ENCODE measurements at places on chromosomes 5 and 9.

GRCh38 chr9:94817291-94818177 lies 91.0 kb downstream of the AOPEP start:
- H3K36me3 ChIP-seq: peaks cover 2% of the 10 kb centered on the region
- H3K27me3 ChIP-seq: no peaks in the 10 kb centered on the region
- no peak overlapping the region for H3K27ac ChIP-seq
- peaks cover 5% of the 10 kb centered on the region for H3K4me1 ChIP-seq
- no peak overlapping the region for H3K4me3 ChIP-seq
- no peak for DNase-seq

- H3K4me1 ChIP-seq: no peaks in the 10 kb centered on the region
- no peak overlapping the region for H3K4me3 ChIP-seq
- no peaks in the 10 kb centered on the region for H3K36me3 ChIP-seq
- no peak for DNase-seq
- no peak overlapping the region for H3K27ac ChIP-seq
Measured at GRCh38 chr9:125986966-125987365, 239.8 kb downstream of the PBX3 start.

- peaks cover 4% of the 10 kb centered on the region for H3K27me3 ChIP-seq
- DNase-seq: no peak
- H3K4me3 ChIP-seq: no peak overlapping the region
- H3K4me1 ChIP-seq: no peaks in the 10 kb centered on the region
Measured at GRCh38 chr5:37774912-37775483, 64.8 kb downstream of the GDNF start.

DNA sequence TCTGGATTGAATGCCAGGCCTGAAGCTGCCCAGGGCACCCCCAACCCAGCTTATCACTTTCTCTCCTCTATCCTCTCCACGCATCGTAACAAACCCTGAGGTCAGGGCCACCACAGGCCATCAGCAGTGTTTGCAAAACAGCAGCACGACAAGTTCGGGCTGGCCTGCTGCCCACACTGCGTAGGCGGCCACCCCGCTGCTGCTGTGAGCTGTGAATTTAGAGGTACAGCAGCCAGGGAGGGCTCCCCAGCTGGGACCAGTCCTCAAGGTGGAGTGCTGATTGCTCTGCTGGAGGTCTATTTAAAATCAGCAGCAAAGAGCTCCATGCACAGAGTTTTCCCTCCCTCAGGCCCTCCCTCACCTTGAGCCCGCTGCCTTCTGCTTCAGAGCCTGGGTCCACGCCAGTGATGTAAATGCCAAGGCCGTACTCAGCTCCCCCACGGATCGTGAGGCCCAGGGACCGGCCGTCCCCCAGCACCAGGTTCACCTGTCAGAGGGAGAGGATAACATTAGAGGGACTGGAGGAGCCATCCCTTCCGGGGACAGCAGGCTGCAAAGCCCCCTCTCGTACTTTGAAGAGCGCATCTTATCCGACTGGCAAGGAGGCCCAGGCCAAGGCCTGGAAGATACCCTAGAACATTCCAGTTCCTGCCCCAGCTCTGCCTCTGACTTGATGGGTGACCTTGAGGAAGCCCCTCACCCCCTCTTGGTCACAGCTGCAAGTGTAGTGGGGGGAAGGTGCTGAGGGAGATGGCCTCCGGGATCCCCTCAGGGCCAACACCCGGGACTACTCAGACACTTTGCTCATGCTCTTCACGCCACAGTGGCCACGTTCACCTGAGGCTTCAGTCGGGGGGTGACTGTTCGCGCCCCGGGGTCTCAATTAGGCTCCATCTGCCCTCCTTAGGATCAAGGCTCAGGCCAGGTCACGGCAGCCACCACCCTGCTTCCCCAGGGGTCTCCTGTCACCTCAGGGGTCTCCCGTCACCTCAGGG lies 39.1 kb downstream of the WHRN start:
- H3K4me1 ChIP-seq: no peaks in the 10 kb centered on the region
- no peak for DNase-seq
- no peaks in the 10 kb centered on the region for H3K27me3 ChIP-seq

DNA sequence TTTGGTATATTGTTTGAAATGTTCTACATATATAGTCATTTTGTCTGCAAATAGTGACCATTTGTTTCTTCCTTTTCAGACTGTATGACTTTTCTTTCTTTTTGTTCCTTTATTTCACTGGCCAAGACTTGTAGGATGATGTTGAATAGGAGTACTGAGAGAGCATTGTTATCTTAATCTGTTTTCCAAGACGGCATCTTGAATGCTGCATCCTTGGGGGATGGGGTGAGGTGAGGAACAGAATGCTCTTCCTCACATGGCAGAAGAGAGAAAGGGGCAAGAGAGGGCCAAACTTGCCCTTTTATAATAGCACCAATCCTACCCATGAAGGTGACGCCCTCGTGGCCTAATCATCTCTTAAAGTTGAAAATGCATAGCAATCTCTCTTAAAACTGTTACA lies 3.7 kb upstream of the ZNF510 start:
- H3K27ac ChIP-seq: no peak overlapping the region
- H3K4me1 ChIP-seq: peaks cover 19% of the 10 kb centered on the region
- no peak overlapping the region for H3K4me3 ChIP-seq

- no peak for DNase-seq
- H3K36me3 ChIP-seq: peaks cover 22% of the 10 kb centered on the region
- H3K27me3 ChIP-seq: no peaks in the 10 kb centered on the region
- peaks cover 36% of the 10 kb centered on the region for H3K4me1 ChIP-seq
- H3K4me3 ChIP-seq: no peak overlapping the region
- no peak overlapping the region for H3K27ac ChIP-seq
Measured at GRCh38 chr5:66149950-66150349, 5.8 kb downstream of the SREK1 start.

- DNase-seq: no peak
- no peaks in the 10 kb centered on the region for H3K27me3 ChIP-seq
- no peak overlapping the region for H3K4me3 ChIP-seq
- peaks cover 65% of the 10 kb centered on the region for H3K4me1 ChIP-seq
- H3K27ac ChIP-seq: no peak overlapping the region
Measured at GRCh38 chr9:20526500-20527319, 95.6 kb downstream of the MLLT3 start.

DNA sequence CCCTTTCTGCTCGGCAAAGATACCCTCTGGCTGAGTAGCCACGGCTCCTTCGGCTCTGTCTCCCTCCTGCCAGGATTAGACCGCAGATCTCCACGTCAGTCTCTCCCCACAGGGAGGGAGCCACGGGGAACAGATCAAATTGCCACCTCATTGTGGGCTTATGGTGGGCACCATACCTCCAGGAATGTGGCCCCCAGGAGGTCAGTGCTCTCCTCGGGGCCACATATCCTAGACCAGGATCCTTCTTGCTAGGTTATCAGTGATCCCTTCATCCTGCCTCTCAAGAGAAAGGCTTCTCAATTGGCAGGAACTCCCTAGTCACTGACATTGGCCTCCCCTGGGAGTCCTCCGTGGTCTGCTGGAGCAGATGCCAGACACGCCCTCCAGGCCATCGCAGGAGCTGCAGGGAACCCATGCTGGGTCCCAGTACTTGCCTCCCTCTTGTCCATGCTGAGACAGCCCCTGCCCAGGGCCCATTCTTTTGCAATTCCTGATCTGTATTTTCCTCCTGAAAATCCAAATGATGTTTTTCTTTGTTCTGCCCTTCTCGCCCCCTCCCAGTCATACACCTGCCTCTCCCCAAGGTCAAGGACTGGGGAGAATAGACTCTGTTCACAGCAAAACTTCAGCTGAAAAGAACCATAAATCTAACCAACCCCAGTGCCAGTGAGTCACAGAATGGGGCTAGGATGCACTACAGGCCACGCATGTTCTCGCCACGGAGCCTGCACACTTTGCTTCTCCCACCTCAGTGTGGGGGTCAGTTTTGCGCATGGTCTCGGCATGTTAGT lies 31.6 kb upstream of the ENHO start:
- no peak for DNase-seq
- H3K4me1 ChIP-seq: no peaks in the 10 kb centered on the region

DNA sequence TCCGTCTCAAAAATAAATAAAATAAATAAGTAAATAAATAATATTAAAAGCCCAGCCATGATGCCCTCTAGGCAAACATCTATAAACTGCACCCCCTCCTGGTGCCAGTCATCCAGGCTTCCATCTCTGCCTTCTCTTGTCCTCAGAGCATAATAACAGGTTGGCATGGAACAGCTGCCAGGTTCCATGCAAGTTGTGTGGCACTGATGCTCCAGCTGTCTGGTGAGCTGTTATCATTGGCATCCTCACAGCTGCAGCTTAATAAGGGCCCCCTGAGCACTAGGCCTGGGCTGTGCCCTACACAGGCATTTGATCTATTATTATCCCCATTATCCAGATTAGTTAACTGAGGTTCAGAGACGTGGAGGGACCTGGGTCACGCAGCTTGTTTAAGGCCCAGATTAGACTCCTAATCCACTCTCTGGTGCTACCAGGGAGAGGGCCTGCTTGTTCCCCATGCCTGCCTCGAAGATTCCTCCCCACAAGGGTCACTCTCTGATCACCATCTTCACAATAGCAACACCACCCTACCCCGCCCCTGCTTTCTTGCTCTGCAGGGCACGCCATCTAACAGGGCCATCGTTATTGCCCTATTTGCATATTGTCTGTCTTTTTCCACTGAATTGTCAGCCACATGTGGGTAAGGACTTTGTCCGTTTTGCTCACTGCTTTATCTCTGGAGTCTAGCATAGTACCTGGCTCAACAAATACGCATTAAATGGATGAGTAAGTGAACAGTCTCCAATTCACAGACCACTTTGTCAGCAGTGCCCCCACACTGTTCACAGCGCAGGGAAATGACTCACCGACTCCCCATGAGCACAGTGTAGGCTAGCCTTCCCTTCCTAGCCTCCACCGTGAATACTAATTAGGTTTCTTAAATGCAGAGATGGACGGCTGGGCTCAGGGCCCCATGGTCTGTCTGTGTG lies 1.5 kb upstream of the DNM1 start:
- H3K27ac ChIP-seq: no peak overlapping the region
- H3K36me3 ChIP-seq: no peaks in the 10 kb centered on the region

- H3K4me3 ChIP-seq: no peak overlapping the region
- H3K27me3 ChIP-seq: no peaks in the 10 kb centered on the region
- DNase-seq: no peak
- H3K4me1 ChIP-seq: no peaks in the 10 kb centered on the region
- H3K36me3 ChIP-seq: no peaks in the 10 kb centered on the region
Measured at GRCh38 chr5:155839251-155840037, 487.5 kb upstream of the SGCD start.

DNA sequence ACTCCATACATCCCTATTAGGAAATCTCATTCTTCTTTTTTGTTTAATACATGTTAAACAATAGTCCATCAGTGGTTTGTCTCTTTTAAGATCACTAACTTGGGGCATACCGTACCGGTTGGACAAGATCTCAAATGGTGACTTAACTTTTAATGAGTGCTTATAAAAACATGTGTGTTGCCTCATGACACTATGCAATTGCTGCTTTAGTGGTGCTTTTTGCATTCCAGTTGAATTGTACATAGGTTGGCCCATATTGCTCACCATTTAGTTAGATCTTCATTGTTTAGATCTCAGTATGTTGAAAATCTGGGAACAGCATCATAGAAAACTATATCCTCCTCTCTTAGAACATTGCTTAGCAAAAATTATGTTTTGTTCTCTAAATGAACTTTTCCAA lies 17.8 kb downstream of the C9orf85 start:
- no peak for DNase-seq
- no peak overlapping the region for H3K27ac ChIP-seq
- peaks cover 2% of the 10 kb centered on the region for H3K4me1 ChIP-seq
- H3K36me3 ChIP-seq: peaks cover 7% of the 10 kb centered on the region

DNA sequence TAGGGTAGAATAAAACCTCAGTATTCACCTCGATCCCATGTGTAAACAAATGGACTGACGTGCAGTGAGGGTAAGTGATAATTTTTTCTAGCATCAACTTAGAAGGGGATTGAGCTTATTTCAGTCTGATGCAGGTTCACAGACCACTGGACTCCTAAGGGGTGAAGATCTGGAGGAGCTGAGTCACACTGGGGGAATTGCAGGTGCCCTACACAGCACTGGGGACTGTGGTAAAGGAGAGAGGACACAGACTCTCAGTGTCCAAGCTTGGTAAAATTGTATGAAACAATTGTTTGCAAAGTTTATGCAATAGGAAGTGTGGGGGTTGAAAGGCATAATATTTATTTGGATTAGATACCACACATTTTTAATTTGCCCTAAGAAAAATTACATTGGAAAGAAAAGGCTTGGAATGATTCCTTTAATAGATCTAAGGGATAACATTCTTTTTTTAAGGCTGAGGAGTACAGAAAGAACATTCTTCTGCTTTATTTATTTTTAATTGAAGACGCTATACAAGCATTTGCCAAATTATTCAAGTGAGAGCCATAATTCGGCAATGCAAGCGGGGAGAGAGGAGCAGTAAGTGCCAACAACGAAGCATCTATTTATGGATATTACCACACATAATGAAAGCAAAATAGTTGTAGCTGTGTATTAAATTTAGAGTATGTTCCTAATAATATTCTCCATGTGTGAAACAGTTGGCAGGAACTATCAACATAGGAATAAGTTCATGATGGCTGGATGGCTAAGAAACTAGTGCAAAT lies 766.9 kb upstream of the ADAMTS16 start:
- H3K4me1 ChIP-seq: no peaks in the 10 kb centered on the region
- DNase-seq: no peak
- H3K27ac ChIP-seq: no peak overlapping the region
- H3K27me3 ChIP-seq: no peaks in the 10 kb centered on the region
- H3K36me3 ChIP-seq: no peaks in the 10 kb centered on the region

GRCh38 chr5:153752890-153753289 lies 262.4 kb downstream of the GRIA1 start:
- no peaks in the 10 kb centered on the region for H3K36me3 ChIP-seq
- no peaks in the 10 kb centered on the region for H3K4me1 ChIP-seq
- no peaks in the 10 kb centered on the region for H3K27me3 ChIP-seq
- DNase-seq: no peak
- H3K27ac ChIP-seq: no peak overlapping the region
- no peak overlapping the region for H3K4me3 ChIP-seq

- no peak for DNase-seq
- H3K36me3 ChIP-seq: no peaks in the 10 kb centered on the region
- H3K27me3 ChIP-seq: peaks cover 12% of the 10 kb centered on the region
- peaks cover 3% of the 10 kb centered on the region for H3K4me1 ChIP-seq
- no peak overlapping the region for H3K4me3 ChIP-seq
Measured at GRCh38 chr9:19913151-19913550, 124.3 kb upstream of the SLC24A2 start.

DNA sequence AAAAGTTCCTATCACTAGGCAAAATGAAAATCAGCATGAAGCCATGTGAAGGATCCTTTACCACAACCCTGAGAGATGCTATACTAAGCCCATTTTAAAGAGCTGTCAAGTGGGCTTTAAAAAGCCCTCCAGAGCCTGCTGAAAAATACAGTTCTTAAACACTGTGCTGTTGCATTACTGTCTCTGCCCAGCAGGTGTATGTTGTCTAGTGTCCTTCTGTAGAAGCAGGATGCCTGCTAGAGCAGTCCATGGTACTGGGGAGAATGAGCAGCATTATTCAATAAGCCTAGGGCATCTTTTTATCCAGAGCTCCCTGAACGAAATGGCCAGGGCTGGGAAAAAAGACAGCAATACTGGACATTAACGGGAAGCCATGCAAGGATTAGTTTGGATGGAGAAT lies 126.2 kb upstream of the PLCXD3 start:
- no peaks in the 10 kb centered on the region for H3K36me3 ChIP-seq
- no peak overlapping the region for H3K27ac ChIP-seq
- no peaks in the 10 kb centered on the region for H3K27me3 ChIP-seq
- H3K4me3 ChIP-seq: no peak overlapping the region
- DNase-seq: no peak
- peaks cover 2% of the 10 kb centered on the region for H3K4me1 ChIP-seq

GRCh38 chr5:19369048-19369447 lies 619.0 kb downstream of the CDH18 start:
- no peak overlapping the region for H3K27ac ChIP-seq
- H3K4me3 ChIP-seq: no peak overlapping the region
- no peaks in the 10 kb centered on the region for H3K36me3 ChIP-seq

- no peak overlapping the region for H3K4me3 ChIP-seq
- H3K27me3 ChIP-seq: no peaks in the 10 kb centered on the region
- no peaks in the 10 kb centered on the region for H3K4me1 ChIP-seq
- H3K36me3 ChIP-seq: no peaks in the 10 kb centered on the region
- H3K27ac ChIP-seq: no peak overlapping the region
Measured at GRCh38 chr9:130894546-130894945, 2.1 kb downstream of the QRFP start.
